ENCODE measurements at places on chromosomes 2 and 18. TPM values are rescaled to one million over a fixed set of nuclear protein-coding genes. Genes with fewer than 3 reads are reported as not detected.

DNA sequence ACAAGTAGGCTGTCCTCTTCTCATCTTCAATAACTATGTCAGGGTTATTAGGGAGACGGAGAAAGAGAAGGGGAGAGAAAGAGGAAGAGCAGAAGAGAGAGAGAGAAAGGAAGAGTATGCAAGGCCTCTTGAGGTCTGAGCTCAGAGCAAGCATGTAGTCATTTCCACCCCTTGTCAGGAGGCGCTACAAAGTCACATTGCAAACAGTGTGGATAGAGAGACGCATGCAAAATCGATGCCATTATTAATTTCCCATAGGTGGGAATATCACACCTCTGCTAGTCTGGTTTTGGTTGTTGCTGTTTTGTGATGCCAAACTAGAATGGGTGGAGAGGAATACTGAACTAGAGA lies 24.2 kb upstream of the SERPINE2 start:
- DNase-seq, result no peak

DNA sequence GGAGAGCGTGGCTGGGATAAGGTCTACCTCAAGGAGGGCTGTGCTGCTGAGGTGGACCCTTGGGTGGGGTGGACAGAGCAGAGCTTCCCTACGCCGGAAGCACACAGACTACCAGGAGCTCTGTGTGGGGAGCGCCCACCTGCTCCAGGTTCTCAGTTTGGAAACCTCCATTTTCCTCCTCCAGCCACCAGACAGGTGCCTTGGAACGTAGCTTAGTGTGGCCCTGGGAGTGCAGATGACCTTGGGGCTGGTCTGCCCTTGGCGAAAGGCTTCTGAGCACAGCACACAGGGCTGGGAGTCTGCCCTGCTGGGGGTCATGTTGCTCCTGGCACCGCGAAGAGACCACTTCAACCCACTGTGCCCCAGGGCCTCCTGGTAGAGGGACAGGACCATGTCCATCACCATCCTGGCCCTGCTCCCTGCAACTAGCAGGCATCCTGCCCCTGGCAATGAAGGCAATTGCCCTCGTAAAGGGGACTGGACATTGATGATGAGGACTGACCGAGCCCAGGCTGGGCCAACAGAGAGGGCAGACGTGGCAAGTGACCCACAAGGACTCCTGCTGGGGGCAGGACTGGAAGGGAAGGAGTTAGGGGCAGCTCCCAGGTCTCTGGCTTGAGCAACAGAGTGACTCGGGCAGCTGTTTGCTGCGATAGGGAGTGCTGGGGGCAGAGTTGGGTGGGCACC lies 214.7 kb downstream of the CYP26B1 start:
- no peak for DNase-seq

- DNase-seq, result no peak
These were observed 270.8 kb upstream of the NT5C1B start for GRCh38 chr2:18860179-18860578.

GRCh38 chr2:42788882-42789281 lies 3.5 kb downstream of the HAAO start:
- no peak for DNase-seq

- DNase-seq, result no peak
These were observed 267.6 kb downstream of the SRBD1 start for GRCh38 chr2:45343251-45344017.

- no peak for DNase-seq
These were observed 284.9 kb downstream of the OSR1 start for GRCh38 chr2:19073522-19073921.

DNA sequence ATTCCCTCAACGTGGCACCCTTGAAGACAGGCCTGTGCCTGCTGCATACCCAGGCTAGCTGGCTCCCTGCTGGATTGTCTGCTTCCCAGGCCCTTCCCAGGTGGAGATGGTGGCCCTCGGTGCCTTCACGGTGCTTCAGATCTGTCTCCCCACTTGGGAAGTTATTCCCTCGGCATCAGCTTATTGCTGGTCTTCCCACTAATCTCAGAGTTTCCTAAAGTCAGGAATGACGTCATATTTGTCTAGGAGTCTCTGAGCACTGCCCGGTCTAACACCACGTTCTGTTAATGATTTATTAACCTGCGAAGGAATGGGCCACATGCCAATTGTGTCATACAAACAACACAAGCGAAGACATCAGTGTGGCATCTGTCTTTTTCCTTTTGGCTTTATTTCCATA lies 269.8 kb upstream of the ID2 start:
- DNase-seq, result no peak

DNA sequence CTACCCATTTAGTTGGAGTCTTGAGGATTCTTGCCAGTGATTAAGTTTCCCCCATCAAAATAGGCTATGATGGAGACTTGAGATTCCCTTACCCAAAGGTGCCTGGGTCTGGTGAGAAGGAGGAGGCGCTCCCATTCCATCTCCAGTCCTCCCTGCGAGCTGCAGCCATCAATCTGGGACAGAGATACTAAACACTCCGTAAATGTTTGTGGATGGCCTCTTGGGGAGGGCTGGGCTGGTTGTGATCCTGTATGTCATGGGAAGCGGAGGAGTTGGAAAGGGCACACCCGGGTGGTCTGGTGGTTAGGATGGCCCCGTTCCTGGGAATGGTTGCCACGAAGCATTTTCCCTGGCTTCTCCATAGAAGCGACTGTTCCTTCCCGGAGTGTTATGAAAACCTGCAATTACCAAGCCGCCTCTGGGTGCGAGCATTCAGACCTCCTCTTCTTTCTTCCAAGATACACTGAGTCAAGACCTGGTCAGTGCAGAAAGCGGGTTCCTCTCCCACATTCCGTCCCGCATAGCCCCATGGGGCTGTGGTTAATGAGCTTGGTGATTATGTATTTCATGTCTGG lies 196.9 kb downstream of the CTIF start:
- DNase-seq, result no peak

GRCh38 chr2:194004590-194005206 lies 1652.3 kb upstream of the SLC39A10 start:
- DNase-seq, result no peak

GRCh38 chr2:62364791-62365528 lies 141.0 kb downstream of the TMEM17 start:
- DNase-seq, result no peak

DNA sequence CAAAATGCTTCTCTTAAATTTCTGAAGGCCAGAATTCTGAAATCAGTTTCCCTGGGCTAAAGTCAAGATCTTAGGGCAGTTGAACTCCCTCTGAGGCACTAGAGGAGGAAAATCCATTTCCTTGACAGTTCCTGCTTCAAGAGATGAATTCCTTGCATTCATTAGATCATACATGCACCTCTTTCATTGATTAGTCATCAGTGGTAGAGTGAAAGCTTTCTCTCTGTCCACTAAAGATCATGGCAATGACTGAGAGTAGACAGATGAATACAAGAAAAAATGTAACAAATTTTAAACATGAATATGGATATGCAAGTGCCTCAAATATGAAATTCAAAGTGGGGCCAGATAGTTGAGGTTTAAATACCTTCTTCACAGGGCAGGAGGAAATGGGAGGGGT lies 693.4 kb upstream of the TMEFF2 start:
- DNase-seq, result no peak

GRCh38 chr18:54622084-54622483 lies 31.0 kb downstream of the DYNAP start:
- no peak for DNase-seq

GRCh38 chr2:36452260-36452659 lies 96.7 kb downstream of the CRIM1 start:
- no peak for DNase-seq

- DNase-seq, result no peak
These were observed 26.0 kb downstream of the CWC22 start for GRCh38 chr2:179981085-179981484.

DNA sequence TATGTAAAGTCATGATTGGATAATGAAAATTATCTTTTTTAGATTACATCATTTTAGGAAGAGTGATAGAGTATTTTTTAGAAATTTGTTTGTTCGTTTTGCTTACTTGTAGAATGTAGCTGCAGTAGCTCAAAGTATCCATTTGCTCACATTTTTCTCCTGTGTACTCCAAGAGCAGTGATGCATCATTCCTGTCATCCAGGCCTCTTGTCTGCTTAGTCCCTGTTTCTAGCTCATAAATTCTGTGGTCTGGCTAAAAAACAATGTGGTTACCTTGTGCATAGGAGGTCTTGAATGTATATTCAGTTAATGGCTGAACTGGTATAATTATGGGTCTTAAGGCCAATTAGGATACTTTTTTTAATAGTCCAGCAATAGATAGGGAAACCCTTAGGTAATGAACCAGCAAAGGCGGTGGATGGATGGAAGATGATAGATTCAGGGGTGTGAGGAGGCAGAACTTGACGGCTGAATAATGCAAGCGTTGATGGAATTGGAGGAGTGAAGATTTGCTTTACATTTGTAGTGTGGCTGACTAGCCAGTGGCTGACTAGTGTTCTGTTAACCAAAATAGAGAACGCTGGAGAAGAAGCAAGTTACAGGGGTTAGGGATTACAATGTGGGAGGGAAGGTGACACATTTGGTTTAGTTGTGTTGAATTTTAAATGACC lies 145.0 kb downstream of the ZNF407 start:
- DNase-seq, result no peak

DNA sequence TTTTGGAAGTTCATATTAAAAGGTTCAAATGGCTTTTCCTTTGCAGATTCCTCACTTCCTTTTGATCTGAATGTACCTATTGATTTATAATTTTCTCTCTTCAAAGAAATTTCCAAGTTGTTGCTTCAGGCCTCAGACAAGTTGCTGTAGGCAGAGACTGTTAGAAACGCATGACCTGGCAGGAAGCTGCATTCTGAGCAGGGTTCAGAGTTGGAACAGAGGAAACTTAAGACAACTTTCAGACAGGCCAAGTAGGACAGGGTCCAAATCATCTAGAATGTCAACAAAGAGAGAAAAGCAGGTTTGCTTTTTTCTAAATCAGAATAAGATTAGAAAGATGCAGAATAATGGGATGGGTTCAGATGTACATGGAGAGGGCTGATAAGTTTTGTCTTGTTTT lies 416.3 kb downstream of the LRP1B start:
- DNase-seq, result no peak

- no peak for DNase-seq
These were observed 110.7 kb upstream of the STPG4 start for GRCh38 chr2:47265751-47266231.

DNA sequence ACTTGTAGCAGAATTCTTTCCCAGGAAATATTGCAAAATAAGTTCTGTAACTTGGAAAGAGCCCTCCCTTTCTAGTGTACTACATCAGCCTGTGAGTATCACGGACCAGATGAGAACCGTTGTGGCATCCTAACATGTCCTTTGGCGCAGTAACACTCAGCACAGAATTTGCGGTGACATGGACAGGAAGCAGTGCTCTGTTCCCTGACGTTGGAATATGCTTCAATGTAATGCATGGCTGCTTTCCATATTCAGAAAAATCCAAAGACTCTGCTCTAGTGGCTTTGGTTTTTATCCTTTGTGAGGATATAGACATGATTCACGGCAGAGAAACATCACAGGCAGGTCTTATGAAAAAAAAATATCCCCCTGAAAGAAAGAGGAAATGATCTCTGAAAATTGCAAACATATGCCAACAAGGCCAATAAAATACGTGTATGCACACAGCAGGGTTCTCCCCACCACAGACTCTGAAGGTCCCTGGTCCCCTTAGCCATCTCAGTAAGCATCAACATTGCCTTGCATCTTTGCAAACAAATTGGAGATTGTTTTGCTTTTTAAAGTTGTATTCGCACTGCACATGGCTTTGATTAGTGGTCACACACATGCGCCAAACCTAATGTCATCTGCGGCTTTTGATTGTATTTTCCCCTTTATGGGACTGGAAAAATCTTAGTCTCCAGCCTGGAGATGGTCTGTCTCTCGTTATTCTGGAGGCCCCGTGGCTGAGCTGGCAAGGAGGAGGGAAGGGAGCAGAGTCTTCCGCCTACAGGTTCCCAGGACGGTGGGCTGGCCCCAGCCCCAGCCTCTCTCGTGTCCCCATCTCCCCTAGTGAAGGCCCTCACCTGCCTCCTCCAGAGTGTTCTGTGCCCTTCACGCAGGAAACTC lies 122.9 kb downstream of the COPS8 start:
- no peak for DNase-seq

SRD5A2 gene
- total RNA-seq, result not detected

GPAT2 gene
- 7.0 TPM for total RNA-seq

RHOB gene
- 1,730 TPM for total RNA-seq

GDF7 gene
- total RNA-seq, result 0.12 TPM

SFT2D3 gene
- 4.5 TPM for total RNA-seq

C2orf15 gene
- 1.3 TPM for total RNA-seq

HDLBP gene
- 471 TPM for total RNA-seq

LRRC30 gene
- not detected for total RNA-seq

CCNT2 gene
- total RNA-seq, result 28.2 TPM
